ENCODE measurements at places on chromosomes 4 and X. TPM values are rescaled to one million over a fixed set of nuclear protein-coding genes. Genes with fewer than 3 reads are reported as not detected.

The OTUD6A gene
- not detected for total RNA-seq

The MPP1 gene
- total RNA-seq = 16.6 TPM

DNA sequence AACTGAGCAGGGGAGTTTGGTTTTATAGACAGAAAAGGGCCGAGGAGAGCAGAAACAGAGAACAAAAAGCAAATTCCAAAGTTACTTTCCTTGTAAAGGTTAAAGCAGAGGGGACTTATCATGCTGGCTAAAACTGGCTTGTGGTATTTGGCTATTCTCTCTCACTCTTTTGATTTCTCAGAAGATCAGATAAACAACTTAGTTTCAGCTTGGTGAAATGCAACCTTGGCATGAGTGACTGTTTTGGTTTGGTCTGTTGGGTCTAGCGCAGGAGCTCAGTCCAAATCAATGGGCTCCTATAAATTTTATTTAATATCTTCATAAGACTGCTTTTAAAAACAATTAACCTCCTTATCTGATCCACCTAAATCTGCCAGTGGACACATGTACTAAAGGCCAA lies 47.3 kb upstream of the KIAA1210 start:
- no peak for DNase-seq

The KIF4A gene
- total RNA-seq = 5.1 TPM

GRCh38 chrX:74911494-74911893 lies 13.8 kb downstream of the NEXMIF start:
- DNase-seq = no peak

The ADAMTS3 gene
- total RNA-seq = 4.5 TPM

GRCh38 chrX:150234126-150234525 lies 129.0 kb upstream of the MAMLD1 start:
- no peak for DNase-seq

DNA sequence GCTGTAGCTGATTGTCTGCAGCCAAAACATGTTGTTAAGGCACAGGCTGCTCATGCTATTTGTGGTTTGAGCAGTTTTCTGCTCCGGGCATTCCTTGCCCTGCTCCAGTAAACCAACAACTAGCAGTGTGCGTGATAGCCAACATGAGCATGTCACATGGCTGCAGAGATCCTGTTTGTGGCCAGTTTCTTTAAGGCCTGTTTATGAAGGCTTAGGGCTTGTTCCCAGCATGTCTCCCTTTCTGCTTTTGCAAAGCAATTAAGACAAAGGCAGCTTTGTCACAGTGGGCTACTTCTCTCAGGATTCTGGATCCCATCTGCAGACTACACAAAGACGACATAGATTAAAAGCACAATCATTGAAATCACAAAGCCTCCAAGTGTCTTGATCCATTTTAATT lies 160.5 kb downstream of the ZNF518B start:
- peak; percentile 19 for DNase-seq

- DNase-seq = no peak
These were observed 8.9 kb upstream of the ADGRG4 start for GRCh38 chrX:136291824-136292223.

The BCAP31 gene
- total RNA-seq = 51.8 TPM

DNA sequence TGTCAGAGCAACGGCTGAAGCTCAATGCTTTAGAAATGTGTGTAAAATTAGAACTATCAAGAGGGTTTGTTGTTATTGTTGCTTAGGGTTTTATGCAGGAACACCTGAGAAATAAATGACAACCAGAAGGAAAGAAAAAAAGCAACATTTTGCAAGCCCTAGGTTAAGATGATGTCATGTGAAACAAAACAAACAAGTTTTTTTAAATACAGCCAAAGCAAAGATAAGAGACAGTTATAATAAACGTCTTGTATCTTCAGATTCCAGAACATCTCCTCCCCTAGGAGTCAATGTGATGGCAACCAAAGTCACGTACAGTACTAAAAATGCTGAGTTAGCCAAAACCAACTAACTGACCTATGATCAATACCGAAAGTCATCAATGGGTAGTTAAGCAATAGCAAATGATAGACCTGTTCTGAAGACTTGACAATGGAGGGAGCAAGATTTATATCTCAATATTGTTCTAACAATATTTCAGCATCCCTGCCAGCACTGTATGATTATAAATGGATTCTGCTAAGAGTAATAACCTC lies 55.3 kb upstream of the NOCT start:
- DNase-seq = no peak

GRCh38 chr4:41969671-41970070 lies 11.9 kb upstream of the DCAF4L1 start:
- DNase-seq = no peak

DNA sequence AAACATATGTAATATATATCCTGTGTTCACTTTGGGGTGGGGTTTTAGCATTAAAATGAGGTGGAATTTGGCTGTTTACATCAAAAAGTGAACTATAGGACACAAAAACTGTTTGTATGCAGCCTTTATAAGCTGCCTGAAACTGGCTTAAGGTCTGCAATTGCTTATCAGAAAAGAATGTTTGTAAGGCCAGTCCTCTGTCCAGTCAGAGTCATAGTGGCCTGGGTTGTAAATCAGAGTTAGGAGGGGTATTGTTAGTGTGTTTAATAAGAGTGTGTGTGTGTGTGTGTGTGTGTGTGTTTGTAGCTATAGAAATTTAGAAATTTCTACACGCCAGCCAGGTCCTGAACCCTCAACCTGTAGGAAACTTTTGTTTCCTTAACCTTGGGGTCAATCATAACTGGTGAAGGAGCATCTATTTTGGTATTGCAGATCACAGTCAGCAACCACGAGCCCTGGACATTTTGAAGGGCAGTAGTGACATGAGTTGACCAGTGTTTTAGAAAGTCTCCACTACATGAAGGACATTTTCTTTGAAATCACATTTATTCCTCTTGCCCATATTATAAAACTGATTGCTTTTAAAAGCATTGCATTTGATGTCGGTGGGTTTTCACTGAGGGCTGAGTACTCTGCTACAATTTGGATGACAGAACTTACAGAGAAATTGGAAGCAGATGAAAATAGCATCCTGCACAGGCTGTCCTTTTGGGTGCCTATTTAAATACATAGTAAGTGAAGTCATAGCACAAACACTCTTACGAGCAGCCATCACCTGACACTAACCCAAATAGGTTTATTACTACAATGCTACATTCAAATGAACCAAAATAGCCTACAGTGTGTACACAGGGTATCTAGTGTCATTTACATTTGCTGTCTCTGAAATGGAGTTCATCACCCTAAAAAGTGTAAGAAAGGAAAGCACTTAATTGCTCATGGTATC lies 11.2 kb upstream of the TMEM154 start:
- DNase-seq = peak; percentile 18

Measured in muscle of leg (tissue), 16 donors.